Mesothelial cell of epicardium (in vitro differentiated cells): ENCODE measurements at places on chromosomes 6 and 20. TPM values are rescaled to one million over a fixed set of nuclear protein-coding genes. Genes with fewer than 3 reads are reported as not detected.
A peak's percentile ranks its signal among the peaks of the same experiment; 100 is the strongest.

DNA sequence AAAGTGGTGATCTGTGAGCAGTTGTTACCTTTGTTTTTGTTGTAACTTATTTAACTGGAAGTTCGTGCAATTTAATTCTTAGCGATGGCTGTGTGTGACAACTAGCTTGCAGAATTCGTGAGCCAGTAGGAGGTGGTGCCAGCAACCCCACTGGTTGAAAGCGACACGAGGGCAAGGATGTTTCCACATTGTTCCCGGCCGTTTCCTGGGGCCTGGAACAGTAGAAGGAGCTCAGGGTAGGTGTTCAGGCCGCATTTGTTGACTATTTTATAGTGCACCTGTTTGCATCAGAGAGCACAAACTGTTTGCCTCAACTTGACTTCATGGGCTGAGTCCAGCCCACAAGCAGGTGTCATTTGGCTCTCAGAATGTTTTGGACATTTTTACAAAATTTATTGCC is 112.1 kb upstream of the PTPN1 start:
- DNase-seq: no peak
- H3K4me1 ChIP-seq: peaks cover 10% of the 10 kb centered on the region
- no peaks in the 10 kb centered on the region for H3K27me3 ChIP-seq
- H3K27ac ChIP-seq: no peak overlapping the region
- no peaks in the 10 kb centered on the region for H3K36me3 ChIP-seq

DNA sequence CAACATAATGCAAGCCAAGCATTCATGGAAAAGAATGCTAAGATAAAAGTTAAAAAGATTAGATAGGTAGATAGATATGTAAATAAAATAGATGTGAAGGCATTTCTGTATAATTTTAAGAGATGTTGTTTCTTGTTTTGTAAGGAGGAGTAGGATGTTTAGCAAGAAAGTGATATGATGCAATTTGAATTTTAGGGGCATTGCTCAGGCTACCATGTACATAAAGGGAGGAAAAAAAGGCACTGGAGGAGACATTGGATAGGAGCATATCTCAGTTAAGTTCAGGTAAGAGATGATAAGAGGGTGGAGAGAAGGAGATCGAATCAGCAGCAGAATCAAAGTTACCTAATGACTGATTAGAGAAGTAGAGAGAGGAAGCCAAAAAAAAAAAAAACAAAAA is 194.7 kb downstream of the TENT5A start:
- no peak overlapping the region for H3K27ac ChIP-seq
- H3K4me3 ChIP-seq: no peak overlapping the region
- H3K4me1 ChIP-seq: peaks cover 14% of the 10 kb centered on the region

DNA sequence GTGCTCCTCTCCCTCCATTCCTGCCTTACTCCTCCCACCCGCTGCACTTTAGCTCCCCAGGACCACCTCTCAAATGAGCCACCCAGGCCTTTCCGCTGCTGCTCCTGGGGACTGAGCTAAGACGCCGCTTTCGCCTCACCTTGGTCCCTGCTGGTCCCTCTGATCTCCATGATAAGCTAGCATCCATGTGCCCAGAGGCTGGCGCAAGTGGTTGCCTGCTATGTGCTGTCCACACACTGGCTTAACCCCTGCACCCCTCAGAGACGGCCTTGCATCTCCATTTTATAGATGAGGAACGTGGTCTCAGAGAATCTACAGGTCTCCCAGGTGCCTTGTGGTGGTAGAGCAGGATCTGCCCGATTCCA is 160.1 kb upstream of the PMEPA1 start:
- DNase-seq: peak; percentile 27
- H3K27me3 ChIP-seq: peaks cover 42% of the 10 kb centered on the region
- H3K36me3 ChIP-seq: no peaks in the 10 kb centered on the region
- peaks cover 11% of the 10 kb centered on the region for H3K4me1 ChIP-seq

GRCh38 chr20:19936466-19937200 is 80.5 kb upstream of the NAA20 start:
- peaks cover 15% of the 10 kb centered on the region for H3K36me3 ChIP-seq
- no peak for DNase-seq
- peak overlapping the region; percentile 82 for H3K27ac ChIP-seq
- H3K4me3 ChIP-seq: no peak overlapping the region

DNA sequence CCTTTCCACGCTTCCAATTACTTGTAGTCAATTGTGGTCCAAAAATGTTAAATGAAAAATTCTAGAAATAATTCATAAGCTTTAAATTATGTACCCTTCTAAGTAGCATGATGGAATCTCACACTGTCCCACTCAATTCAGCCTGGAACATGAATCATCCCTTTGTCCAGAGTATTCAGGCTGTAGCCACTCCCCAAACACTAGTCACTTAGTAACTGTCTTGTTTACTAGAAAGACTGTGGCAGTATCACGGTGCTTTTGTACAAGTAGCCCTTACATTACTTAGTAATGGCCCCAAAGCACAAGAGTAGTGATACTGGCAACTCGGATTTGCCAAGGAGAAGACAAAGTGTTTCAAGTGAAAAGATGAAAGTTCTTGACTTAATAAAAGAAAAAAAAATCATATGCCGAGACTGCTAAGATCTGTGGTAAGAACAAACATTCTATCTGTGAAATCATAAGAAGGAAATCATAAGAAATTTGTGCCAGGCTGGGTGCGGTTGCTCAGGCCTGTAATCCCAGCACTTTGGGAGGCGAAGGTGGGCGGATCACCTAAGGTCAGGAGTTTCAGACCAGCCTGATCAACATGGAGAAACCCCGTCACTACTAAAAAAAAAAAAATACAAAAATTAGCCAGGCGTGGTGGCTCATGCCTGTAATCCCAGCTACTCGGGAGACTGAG is 168.5 kb upstream of the SIM1 start:
- peaks cover 30% of the 10 kb centered on the region for H3K36me3 ChIP-seq
- no peaks in the 10 kb centered on the region for H3K27me3 ChIP-seq
- H3K27ac ChIP-seq: no peak overlapping the region
- no peaks in the 10 kb centered on the region for H3K4me1 ChIP-seq

DNA sequence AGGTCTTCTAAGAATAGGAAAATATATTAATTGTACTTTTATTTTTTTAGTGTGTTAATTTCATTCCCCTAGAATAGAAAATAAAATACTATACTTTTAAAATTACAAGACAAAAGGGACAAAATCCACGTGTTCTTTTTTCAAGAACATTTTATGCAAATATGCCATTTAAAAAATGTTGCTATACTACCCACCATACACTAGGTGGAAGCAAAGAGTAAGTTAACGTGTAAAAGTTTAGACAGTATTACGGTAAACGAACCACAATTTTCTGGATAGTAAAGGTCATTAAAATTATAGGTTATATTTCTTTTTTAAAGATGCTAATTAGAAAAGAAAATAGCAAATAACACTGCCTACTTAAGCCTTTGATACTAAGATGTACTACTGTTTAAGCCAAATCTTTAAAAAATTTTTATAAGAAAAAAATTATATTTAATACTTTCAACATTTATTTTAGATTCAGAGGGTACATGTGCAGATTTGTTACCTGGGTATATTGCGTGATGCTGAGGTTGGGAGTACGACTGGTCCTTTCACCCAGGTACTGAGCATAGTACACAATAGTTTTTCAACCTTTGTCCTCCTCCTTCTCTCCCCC is 287.6 kb downstream of the PHF3 start:
- no peaks in the 10 kb centered on the region for H3K4me1 ChIP-seq
- H3K4me3 ChIP-seq: no peak overlapping the region
- DNase-seq: no peak
- peaks cover 3% of the 10 kb centered on the region for H3K27me3 ChIP-seq

DNA sequence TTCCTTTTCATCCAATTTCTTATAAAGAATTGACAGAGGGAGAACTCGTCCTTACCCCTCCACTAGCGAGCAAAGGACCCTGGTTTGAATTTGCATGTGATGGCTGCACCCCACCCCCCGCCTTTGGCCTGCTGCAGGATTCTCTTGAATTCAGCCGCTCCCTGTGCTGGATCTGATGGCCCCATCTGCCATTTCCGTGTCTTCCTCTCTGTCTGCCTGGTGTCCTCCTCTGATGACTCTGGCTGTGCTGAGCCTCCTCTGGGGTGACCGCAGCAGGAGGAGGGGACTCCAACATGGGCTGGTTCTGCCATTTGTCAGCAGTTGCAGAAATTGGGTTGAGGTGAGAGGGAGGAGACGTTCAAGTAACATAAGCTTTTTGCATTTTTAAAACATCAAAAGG is 188.8 kb downstream of the DLL1 start:
- no peaks in the 10 kb centered on the region for H3K36me3 ChIP-seq
- H3K4me3 ChIP-seq: no peak overlapping the region
- DNase-seq: peak; percentile 30
- H3K27ac ChIP-seq: no peak overlapping the region
- peaks cover 4% of the 10 kb centered on the region for H3K27me3 ChIP-seq

- no peak overlapping the region for H3K27ac ChIP-seq
- H3K27me3 ChIP-seq: no peaks in the 10 kb centered on the region
- no peak overlapping the region for H3K4me3 ChIP-seq
- DNase-seq: no peak
Observed at GRCh38 chr20:278607-279571, 11.7 kb downstream of the C20orf96 start.

DNA sequence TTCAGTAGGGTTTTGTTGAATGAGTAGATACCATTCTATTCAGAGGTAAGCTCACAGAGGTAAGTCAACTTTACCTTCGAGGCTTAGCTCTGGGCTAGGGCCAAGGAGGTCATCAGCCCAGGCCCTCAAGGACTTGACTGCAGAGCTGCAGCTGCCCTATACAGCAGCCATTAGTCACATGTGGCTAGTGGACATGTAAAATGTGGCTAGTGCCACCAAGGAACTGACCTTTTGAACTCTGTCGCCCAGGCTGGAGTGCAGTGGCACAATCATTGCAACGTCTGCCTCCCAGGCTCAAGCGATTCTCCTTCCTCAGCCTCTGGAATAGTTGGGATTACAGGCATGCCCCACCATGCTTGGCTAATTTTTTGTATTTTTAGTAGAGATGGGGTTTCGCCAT is 47.9 kb upstream of the EPB41L1 start:
- no peaks in the 10 kb centered on the region for H3K27me3 ChIP-seq
- no peak overlapping the region for H3K4me3 ChIP-seq
- H3K27ac ChIP-seq: no peak overlapping the region
- DNase-seq: no peak

DNA sequence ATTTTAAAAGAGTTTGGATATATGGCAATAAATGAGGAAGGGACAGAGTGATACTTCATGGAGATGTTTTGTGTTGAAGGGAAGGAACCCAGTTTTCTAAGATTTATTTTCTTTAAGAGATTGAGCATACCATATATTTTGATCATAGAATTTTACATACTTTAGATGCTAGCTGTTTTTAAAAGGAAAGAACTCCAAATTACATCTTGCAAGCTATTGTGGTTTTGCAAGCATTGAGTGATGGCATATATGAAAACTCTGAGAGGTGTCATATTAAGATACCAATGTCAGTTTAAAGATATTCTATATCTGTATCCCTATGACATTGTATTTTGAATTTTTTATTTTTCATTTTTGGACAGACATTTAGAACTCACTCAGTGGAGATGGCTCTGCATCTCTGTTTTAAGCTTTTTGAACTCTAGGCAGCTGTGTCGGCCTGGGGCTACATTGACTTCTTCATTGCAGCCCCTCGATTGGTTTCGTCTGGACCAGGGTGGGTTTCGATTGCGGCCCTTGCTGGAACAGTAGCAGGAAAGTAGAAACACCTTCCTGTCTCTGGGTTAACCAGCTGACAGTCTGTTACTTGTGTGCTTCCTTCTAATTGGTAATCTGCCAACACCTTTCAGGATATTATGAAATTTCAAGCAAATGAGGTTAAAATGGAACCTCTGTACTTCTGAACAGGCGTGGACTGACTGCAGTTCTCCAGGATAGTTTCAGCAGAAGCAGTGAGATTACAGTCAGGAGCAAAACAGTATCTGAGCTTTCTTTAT is 14.0 kb downstream of the IGF2R start:
- no peaks in the 10 kb centered on the region for H3K36me3 ChIP-seq
- DNase-seq: no peak
- H3K4me1 ChIP-seq: peaks cover 45% of the 10 kb centered on the region
- H3K4me3 ChIP-seq: no peak overlapping the region

- peak overlapping the region; percentile 94 for H3K4me3 ChIP-seq
- peaks cover 7% of the 10 kb centered on the region for H3K4me1 ChIP-seq
- H3K27me3 ChIP-seq: peaks cover 74% of the 10 kb centered on the region
- no peaks in the 10 kb centered on the region for H3K36me3 ChIP-seq
- peak; percentile 67 for DNase-seq
Observed at GRCh38 chr20:2524709-2525506, 11.5 kb upstream of the TMC2 start.

DNA sequence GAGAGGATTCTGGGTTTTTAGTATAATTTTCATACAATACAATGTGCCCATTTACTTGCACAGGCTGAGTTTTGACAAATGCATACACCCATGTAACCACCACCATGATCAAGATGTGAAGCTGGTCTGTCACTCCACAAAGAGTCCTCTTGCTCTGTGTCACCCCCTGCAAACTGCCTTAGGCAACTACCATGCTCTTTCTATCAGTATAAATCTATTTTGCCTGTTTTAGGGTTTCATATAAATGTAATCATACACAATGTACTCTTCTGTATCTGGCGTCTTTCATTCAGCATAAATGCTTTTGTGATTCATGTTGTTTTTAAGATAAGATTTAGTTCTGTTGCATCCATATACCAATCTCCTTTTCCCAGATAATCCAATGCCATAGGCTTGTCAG is 181.9 kb upstream of the KCNG1 start:
- H3K36me3 ChIP-seq: no peaks in the 10 kb centered on the region
- DNase-seq: no peak
- H3K4me3 ChIP-seq: no peak overlapping the region
- H3K4me1 ChIP-seq: peaks cover 7% of the 10 kb centered on the region

GRCh38 chr20:39849664-39850063 is 839.4 kb downstream of the MAFB start:
- H3K36me3 ChIP-seq: no peaks in the 10 kb centered on the region
- peak overlapping the region; percentile 45 for H3K27ac ChIP-seq
- DNase-seq: peak; percentile 33
- no peak overlapping the region for H3K4me3 ChIP-seq

DNA sequence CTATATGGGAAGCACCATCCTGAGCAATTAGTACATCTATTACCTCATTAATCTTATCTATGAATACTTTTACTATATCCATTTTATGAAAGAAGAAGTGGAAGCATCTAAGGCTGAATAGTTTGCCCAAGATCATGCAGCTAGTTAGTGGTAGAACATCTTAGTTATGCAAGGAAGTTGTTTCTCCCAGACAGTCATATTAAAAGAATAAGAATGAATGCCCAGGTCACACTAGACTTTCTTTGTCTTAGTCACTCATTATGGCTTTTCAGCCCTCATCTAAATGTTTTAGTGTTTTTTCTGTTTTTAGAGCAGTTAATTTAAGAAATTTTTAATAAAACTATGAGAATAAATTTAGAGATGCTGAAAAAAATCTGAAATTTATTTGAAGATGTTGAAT is 517.5 kb downstream of the CDKAL1 start:
- peaks cover 7% of the 10 kb centered on the region for H3K4me1 ChIP-seq
- DNase-seq: no peak
- peaks cover 10% of the 10 kb centered on the region for H3K36me3 ChIP-seq
- no peak overlapping the region for H3K27ac ChIP-seq
- H3K27me3 ChIP-seq: no peaks in the 10 kb centered on the region
- H3K4me3 ChIP-seq: no peak overlapping the region

- H3K36me3 ChIP-seq: peaks cover 5% of the 10 kb centered on the region
- peak overlapping the region; percentile 88 for H3K27ac ChIP-seq
- no peaks in the 10 kb centered on the region for H3K27me3 ChIP-seq
- no peak for DNase-seq
Observed at GRCh38 chr6:27868311-27868710, 43.9 kb downstream of the OR2B2 start.

GRCh38 chr6:32171234-32171633 is 4.7 kb downstream of the AGPAT1 start:
- no peak overlapping the region for H3K4me3 ChIP-seq
- H3K27me3 ChIP-seq: no peaks in the 10 kb centered on the region
- H3K4me1 ChIP-seq: peaks cover 31% of the 10 kb centered on the region
- H3K36me3 ChIP-seq: peaks cover 25% of the 10 kb centered on the region
- DNase-seq: no peak

The OR11A1 gene
- not detected in 3 replicates for total RNA-seq

The KHDC1 gene
- total RNA-seq: 9.5 to 10.2 TPM (median 10.2 TPM) in 3 replicates

The TP53TG5 gene
- total RNA-seq: 0.47 to 0.69 TPM in 2 of 3 replicates, not detected in the other

The BPIFB2 gene
- total RNA-seq: not detected in 3 replicates

The FOXA2 gene
- not detected in 3 replicates for total RNA-seq
